ENCODE measurements at places on chromosomes 5 and 9.

GRCh38 chr9:2016408-2017330, 1.5 kb downstream of the SMARCA2 start:
- peaks cover under 1% of the 10 kb centered on the region for H3K27me3 ChIP-seq
- peak overlapping the region; percentile 89 for H3K27ac ChIP-seq
- peak overlapping the region; percentile 100 for H3K4me3 ChIP-seq

GRCh38 chr5:169442913-169443784, 140.4 kb upstream of the SPDL1 start:
- H3K4me1 ChIP-seq, result no peaks in the 10 kb centered on the region
- H3K27me3 ChIP-seq, result peaks cover 8% of the 10 kb centered on the region
- no peak for DNase-seq
- no peaks in the 10 kb centered on the region for H3K36me3 ChIP-seq

DNA sequence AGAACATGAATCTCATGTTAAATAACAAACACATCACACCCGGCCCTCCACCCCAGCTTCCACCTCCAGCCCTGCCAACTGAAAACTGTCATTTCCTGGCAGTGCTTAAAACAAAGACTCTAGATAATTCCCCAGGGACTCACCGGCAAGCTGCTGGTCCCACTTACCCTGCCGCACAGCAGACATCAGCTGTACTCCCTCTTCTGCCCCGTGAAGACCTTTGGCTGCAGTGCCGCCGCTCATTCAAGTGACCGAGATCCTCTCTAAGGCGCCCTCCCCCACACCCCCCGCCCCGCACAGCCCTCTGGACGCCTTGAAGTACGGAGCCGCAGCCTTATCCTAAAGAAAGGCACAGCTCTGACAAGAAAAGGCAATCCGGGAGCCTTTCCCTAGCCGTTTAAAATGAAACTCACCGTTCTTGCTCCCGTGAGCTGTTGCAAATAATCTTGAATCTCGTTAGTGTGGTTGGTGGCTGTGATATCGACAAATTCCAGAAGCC, 434 bp downstream of the GLRX start:
- DNase-seq, result peak; percentile 22
- no peaks in the 10 kb centered on the region for H3K27me3 ChIP-seq
- H3K4me1 ChIP-seq, result peaks cover 78% of the 10 kb centered on the region
- H3K27ac ChIP-seq, result peak overlapping the region; percentile 96
- H3K36me3 ChIP-seq, result no peaks in the 10 kb centered on the region
- H3K4me3 ChIP-seq, result peak overlapping the region; percentile 95

GRCh38 chr5:103511554-103511885, 51.1 kb downstream of the NUDT12 start:
- no peak overlapping the region for H3K27ac ChIP-seq
- peaks cover 7% of the 10 kb centered on the region for H3K27me3 ChIP-seq
- H3K4me3 ChIP-seq, result no peak overlapping the region
- H3K4me1 ChIP-seq, result no peaks in the 10 kb centered on the region
- H3K36me3 ChIP-seq, result no peaks in the 10 kb centered on the region

DNA sequence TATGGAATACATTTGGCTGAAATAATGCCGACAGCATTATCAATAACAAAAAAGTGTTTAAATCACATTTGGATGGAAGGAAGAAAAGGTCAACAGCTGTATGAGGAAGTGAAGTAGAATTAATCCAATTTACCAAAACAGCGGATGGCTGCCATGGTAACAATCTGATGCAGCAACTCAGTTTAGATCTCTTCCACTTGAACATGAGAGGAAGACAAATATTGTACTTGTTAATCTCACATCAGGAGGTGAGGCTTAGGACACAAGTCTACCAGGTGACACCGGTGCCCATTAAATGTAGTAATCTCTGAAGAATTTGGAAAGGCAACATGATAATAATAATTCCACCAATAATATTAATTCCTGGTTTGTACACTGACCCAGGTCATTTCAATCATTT, 2.4 kb downstream of the RASEF start:
- DNase-seq, result no peak
- H3K4me1 ChIP-seq, result no peaks in the 10 kb centered on the region
- peaks cover 8% of the 10 kb centered on the region for H3K36me3 ChIP-seq
- no peak overlapping the region for H3K27ac ChIP-seq

DNA sequence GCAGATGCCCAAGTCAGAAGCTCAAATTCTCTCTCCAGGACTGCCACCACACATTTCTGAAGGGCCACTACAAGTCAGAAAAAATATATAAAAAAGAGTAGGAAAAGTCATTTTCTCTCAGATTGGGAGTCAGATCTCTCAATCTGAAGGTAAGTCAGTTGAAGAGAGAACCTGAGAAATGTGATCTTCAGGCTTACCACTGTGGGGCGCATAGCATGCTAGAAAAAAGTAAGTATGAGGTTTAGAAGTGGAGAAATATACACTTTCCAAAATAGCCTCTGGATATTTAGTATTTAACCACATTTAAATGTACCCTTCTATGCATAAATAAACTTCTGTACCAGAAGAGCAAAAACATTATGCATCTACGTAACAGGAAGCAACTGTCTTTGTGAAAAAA, 800.7 kb upstream of the CTNND2 start:
- H3K4me3 ChIP-seq, result no peak overlapping the region
- no peaks in the 10 kb centered on the region for H3K36me3 ChIP-seq
- H3K4me1 ChIP-seq, result no peaks in the 10 kb centered on the region
- no peak for DNase-seq
- no peaks in the 10 kb centered on the region for H3K27me3 ChIP-seq
- no peak overlapping the region for H3K27ac ChIP-seq

- H3K27me3 ChIP-seq, result peaks cover 8% of the 10 kb centered on the region
- no peak overlapping the region for H3K4me3 ChIP-seq
- H3K4me1 ChIP-seq, result no peaks in the 10 kb centered on the region
- DNase-seq, result peak; percentile 22
Observed at GRCh38 chr9:109574061-109574882, 76.2 kb upstream of the PTPN3 start.

- no peaks in the 10 kb centered on the region for H3K27me3 ChIP-seq
- no peaks in the 10 kb centered on the region for H3K36me3 ChIP-seq
- H3K27ac ChIP-seq, result no peak overlapping the region
- no peak overlapping the region for H3K4me3 ChIP-seq
- no peaks in the 10 kb centered on the region for H3K4me1 ChIP-seq
- DNase-seq, result no peak
Observed at GRCh38 chr9:26229324-26230054, 551.2 kb upstream of the TUSC1 start.

DNA sequence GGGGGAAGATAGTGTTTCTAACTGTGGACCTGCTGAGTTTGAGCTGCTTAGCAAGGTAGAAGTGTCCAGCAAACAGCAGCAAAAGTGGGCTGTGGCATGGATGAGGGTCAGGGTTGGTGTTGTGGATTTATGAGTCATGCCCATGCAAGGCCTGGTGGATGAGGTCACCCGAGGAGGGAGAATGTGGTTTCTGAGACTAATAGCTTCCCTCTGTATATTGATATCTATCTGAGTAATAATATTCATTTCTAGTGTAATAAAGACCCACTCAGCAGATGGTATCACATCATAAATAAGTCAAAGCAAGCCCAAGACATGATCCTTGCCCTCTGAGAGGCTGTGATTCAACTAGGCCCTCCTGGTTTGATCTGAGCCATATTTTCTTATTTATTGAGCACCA, 597.8 kb upstream of the CLINT1 start:
- no peak overlapping the region for H3K27ac ChIP-seq
- H3K36me3 ChIP-seq, result no peaks in the 10 kb centered on the region
- H3K27me3 ChIP-seq, result no peaks in the 10 kb centered on the region
- H3K4me3 ChIP-seq, result no peak overlapping the region

GRCh38 chr9:26439061-26439624, 453.5 kb downstream of the CAAP1 start:
- no peak overlapping the region for H3K27ac ChIP-seq
- no peaks in the 10 kb centered on the region for H3K4me1 ChIP-seq
- no peak overlapping the region for H3K4me3 ChIP-seq
- no peaks in the 10 kb centered on the region for H3K27me3 ChIP-seq

DNA sequence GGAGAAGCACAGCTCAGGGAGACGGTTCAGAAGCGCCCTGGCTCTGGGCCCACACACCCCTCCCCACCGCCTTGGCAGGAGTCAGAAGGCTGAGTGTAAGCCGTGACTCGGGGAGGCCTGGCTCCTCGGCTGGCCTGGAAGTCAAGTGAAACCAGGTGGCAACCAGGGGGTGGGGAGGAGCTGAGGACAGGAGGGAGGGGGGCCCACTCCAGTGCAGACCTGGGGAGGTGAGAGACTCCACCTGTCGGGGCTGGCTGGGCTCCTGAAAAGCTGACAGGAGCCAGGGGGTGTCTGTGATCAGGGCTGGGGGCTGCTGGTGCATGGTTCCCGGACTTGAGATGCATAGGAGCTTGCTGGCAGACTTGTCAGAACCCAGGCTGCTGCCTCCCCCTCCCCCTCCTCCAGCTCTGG, 150.2 kb upstream of the PHYKPL start:
- no peaks in the 10 kb centered on the region for H3K36me3 ChIP-seq
- H3K4me1 ChIP-seq, result no peaks in the 10 kb centered on the region
- no peak for DNase-seq
- H3K4me3 ChIP-seq, result no peak overlapping the region
- no peak overlapping the region for H3K27ac ChIP-seq

Measured in activated T-cell treated with anti-CD3 and anti-CD28 coated beads, Interleukin-2, amount 50 U/mL, for 72 hours (primary cell).